ENCODE measurements at places on chromosomes 3 and 15.

DNA sequence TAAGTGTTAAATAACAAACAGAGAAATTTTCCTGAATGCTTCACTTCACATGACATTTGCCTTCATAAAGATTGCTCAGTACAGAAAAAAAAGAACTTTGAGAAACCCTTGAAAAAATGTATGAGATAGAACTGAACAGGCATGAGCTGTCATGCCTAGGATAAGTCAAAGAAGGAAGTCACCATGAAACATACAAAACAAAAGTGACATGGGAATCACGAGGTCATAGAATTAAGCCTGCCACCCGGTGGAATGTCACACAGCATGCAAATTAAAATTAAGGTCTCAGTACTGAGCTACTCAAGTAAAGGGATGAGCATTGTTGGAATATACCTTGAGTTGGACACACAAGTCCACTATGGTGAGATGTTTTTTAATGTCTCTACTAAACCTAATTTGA is 652.5 kb upstream of the NECTIN3 start:
- no peak for DNase-seq

DNA sequence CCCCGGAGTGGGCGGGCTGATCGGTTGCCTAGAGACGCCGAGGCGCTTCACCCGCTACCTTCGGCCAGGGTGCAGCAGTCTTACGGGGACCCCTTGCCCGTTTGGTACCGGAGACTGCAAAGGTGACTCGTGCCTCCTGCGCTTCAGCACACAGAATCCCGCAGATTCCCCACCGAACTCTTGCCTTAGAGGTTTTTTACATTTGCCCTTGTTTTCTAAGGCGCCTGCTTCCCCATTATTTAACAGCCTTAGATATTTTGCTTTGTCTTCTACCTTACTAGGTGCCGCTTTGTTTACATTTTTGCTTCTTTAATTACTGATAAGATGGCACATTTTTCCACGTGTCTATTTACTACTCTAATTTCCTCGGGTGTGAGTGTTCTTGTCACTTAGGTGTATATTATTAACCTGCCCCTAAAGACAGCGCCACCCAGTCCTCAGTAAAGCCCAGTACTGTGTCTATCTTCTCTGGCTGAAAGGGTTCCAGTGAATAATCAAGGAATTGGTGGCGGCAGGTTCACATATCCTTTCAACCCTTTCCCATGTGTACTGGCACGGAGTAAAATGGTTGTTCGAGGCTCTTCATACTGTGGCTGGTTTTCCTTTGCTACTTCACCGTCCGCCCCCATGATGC is 573 bp upstream of the CEP152 start:
- no peak for DNase-seq

- DNase-seq: no peak
Observed at GRCh38 chr15:35697549-35698299, 151.8 kb upstream of the DPH6 start.

DNA sequence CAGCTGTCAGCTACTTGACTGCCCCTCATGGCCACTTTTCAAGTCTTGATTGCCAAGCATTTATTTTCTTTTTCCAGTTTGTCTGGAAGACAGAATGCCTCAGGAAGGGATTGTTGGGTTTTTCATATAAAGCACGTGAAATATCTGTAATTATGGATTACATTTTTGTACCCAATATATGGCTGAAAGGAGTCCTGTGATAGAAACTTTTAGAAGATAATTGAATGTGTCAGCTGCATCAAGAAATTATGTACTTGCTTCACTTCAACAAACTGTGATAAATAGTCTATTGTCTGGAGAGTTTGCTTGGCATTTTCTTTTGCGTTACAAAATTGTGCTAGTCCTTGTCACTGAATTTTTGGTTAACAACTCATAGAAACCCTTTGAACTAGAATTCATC is 247.9 kb upstream of the SLCO3A1 start:
- DNase-seq: no peak

GRCh38 chr3:45603226-45603625 is 8.7 kb downstream of the LIMD1 start:
- DNase-seq: no peak

DNA sequence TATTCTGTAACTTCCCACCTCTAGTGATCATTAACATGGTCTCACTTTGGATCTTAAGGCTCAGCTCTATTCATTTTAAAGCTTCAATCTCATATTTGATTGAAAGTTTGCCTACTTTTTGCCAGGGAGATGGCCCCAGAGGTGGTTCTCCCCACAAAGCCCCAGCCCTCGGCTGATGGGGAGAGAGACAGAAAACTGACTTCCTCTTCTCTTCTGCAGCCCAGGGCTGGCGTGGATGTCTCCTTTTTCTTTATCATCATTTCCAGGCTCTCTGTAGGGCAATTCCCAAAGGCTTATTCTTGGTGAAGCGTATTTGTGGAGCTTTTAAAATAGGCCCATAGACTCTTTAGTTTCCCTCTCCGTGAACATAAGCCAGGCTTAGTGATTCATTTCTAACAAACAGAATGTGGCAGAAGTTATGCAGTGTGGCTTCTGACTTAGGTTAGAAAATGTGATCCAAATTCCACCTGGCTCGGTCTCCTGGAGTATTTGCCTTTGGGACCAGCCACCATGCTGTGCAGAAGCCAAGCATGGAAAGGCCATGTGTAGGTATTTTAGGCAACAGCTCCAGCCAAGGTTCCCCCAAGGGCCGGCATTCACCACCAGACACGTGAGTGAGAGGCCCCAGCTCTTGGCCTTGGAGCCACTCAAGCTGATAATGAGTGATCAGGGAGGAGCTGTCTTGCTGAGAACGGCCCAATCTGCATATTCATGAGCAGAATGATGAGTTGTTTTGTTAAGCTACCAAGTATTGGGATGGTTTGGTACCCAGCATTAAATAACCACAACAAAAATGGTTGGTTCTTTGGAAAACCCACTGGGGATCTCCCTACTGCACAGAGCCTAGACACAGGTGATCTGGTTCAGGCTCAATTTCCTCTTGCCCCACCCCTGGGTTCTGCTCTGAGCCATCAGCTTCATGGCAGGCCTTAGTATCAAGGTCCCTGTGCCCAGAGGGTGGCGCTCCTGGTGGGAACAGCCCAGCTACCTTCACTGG is 353.2 kb upstream of the PROK2 start:
- DNase-seq: no peak

- no peak for DNase-seq
Observed at GRCh38 chr3:21170964-21171363, 580.0 kb downstream of the ZNF385D start.

- no peak for DNase-seq
Observed at GRCh38 chr3:182983876-182984275, 3.5 kb upstream of the DCUN1D1 start.

DNA sequence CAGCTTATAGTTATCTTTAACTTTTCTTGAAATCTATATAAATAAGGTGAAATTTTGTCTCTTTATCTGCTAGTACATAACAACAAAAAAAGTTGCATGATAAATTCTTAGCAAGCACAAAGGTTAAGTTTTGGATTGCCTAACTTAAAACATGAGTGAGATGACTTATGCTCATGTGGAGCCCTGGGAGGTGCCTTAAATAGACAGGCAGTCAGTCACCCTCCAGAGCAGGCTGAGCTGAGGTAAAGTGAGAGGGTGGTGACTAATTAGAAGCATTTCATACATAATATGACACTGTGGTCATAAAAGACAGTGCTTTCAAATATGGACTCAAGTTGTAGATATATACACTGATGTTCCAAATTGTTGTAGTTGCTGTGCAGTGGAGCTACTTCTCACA is 14.6 kb upstream of the MME start:
- DNase-seq: no peak

GRCh38 chr15:75174102-75174501 is 27.6 kb upstream of the C15orf39 start:
- no peak for DNase-seq

DNA sequence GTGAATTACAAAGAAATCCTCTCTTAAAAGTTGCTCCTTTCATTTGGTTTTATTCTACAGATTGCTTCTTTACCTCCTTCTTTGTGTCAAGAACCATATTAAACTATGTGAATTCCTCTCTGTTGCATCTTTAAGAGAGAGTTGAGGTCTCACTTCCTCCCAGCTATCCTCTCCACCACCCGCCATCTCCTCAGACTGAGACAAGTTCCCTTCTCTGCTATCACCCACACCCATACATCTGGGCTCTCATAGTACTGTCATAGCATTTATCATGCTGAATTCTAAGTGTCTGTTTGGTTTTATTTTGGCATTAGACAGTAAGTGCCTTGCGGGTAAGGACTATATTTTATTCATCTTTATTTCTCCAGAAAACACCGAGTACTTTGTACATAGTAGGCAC is 54.2 kb downstream of the B3GALNT1 start:
- no peak for DNase-seq

- DNase-seq: no peak
Observed at GRCh38 chr3:170475092-170475685, 56.5 kb downstream of the CLDN11 start.

DNA sequence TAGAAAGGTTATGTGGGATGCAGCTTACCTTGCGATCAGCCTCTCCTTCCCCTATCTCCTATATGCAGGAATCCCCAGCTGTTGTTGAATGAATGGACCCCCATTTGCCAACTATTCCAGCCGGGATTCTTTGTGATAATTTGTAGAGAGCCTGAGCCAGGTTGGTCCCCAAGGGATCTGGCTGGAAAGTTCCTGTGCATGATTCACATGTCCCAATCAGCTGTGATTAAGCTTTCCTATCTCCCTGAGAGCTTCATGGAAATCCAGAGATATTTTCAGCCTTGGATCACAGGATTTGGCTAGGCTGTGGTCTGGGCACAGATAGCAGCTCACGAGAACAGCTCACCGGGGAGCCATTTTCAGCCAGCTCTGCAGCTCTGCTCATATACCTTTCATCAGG is 76.7 kb downstream of the ARNT2 start:
- no peak for DNase-seq

- no peak for DNase-seq
Observed at GRCh38 chr3:52055537-52056351, 627 bp downstream of the DUSP7 start.

DNA sequence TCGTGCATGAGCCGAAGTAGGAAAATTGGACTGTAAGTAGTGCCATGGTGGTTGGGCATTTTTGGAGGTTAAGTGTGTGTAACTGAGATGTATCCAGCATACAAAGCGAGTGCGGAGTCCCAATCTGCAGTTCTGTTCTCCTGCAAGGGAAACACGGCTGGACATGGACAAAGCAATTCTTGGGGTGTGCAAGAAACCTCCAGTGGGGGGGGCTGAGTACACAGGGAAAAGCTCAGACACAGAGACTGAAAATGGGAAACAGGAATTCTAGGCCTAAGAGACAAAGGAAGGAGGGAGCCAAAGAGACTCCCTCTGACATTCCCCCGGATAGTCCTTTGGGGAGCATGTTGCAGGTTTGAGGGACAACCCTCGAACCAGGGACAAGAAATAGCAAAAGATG is 83.2 kb upstream of the PLSCR4 start:
- DNase-seq: no peak
